ENCODE measurements at places on chromosomes 11 and 22. TPM values are rescaled to one million over a fixed set of nuclear protein-coding genes. Genes with fewer than 3 reads are reported as not detected.
A peak's percentile ranks its signal among the peaks of the same experiment; 100 is the strongest.

DNA sequence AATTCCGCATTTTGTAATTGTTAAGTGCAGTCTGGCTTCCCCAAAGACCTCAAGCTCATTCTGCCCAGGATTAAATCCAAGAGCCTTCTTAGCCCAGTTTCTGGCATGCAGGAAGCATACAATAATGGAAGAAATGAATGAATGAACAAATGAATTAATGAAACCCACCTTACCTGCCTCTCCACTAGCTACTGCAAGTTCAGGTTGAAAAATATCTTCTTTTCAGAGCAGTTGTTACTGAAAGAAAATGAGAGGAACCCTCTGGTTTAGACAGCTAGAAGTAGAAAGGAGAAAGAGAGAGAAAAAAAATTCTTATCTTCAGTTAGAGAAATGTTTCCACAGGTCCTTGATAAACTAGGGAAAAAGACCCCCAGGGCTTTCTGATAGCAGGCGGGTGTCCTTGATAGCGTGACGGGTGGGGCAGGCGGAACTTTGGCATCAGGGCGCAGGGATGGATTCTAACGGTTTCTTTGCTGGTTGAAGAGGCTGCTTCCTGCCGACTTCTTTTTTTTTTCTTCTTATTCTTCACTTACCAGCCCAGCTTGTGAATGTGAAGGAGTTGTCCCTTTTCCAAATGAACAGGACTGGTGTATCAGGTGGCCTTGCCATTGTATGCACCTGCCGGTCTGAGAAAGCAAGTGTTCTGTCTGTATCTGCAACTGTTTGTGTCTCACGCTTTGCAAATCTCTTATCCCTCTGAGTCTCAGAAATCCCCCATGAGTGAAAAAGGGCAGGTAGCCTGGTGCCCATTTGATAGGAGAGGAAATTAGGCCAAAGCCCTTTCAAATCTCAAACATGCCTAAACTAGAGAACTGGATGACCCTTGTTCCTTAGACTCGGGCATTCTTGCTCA, 10.0 kb downstream of the LMO2 start:
- DNase-seq = no peak
- no peak overlapping the region for H3K27ac ChIP-seq
- no peaks in the 10 kb centered on the region for H3K36me3 ChIP-seq
- 0 out of 2 replicates have a peak, but pooled peaks cover 1% of the 10 kb centered on the region for H3K27me3 ChIP-seq
- no peaks in the 10 kb centered on the region for H3K4me1 ChIP-seq
- no peak overlapping the region for H3K4me3 ChIP-seq

- peaks cover 2% of the 10 kb centered on the region for H3K27me3 ChIP-seq
- no peak for DNase-seq
- no peaks in the 10 kb centered on the region for H3K36me3 ChIP-seq
- H3K4me1 ChIP-seq = peaks cover 15% of the 10 kb centered on the region
- H3K27ac ChIP-seq = no peak overlapping the region
Measured at GRCh38 chr11:61021661-61022212, 50.3 kb downstream of the CD6 start.

GRCh38 chr11:78469896-78470295, 52.3 kb upstream of the GAB2 start:
- H3K27ac ChIP-seq = no peak overlapping the region
- H3K36me3 ChIP-seq = peaks cover 26% of the 10 kb centered on the region
- no peak overlapping the region for H3K4me3 ChIP-seq
- H3K27me3 ChIP-seq = no peaks in the 10 kb centered on the region
- DNase-seq = no peak
- peaks cover 24% of the 10 kb centered on the region for H3K4me1 ChIP-seq

GRCh38 chr11:2574553-2575535, 125.0 kb downstream of the KCNQ1OT1 start:
- no peaks in the 10 kb centered on the region for H3K36me3 ChIP-seq
- no peak for DNase-seq
- H3K27me3 ChIP-seq = peaks cover 24% of the 10 kb centered on the region
- no peak overlapping the region for H3K4me3 ChIP-seq
- no peaks in the 10 kb centered on the region for H3K4me1 ChIP-seq

DNA sequence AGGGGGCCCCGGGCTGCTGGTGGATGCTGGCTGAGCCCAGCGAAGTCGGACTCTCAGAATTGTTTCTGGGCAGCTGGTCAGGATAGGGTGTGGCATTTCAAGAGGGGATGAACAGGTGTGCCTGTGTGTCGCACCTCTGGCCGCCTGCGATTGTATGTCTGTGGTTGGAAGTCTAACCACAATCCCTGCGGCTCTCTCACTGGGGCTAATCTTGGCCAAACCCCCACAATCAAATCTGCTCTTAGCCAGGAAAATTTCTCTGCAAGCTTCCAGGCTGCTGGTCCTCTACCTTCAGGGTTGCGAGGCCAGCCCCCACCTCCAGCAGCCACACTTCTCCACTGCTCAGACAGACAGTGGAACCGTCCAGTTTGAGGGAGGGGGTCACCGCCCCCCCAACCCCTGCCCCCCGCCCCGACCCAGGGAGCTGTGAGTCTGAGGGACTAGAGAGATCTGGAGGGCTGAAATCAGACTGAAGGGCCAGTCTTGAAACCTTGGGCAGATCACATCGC, 953 bp downstream of the ATG16L2 start:
- 0 out of 2 replicates have a peak, but pooled peaks cover 2% of the 10 kb centered on the region for H3K36me3 ChIP-seq
- no peak for DNase-seq
- H3K4me1 ChIP-seq = peaks cover 37% of the 10 kb centered on the region
- no peaks in the 10 kb centered on the region for H3K27me3 ChIP-seq

GRCh38 chr22:42752912-42753311, 32.2 kb upstream of the A4GALT start:
- H3K27me3 ChIP-seq = no peaks in the 10 kb centered on the region
- H3K27ac ChIP-seq = no peak overlapping the region
- no peak for DNase-seq

DNA sequence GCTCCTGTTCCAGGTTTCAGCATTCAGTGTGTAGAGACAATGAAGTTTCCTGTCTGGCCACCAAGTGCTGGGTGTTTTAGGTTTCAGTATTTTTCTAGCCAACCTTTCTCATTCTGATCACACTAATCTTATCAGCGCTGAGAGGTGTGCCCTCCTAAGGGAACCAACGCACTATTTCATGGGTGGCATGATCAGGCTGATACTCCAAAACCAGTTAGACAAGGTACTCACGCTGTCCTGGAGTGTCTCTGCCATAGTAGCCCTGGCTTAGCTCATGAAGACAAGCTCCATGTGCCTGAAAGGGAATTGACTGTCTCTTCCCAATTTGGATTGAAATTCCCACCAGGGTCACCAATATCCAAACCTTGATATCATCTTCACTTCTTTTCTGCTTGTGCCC, 8.0 kb upstream of the RAB38 start:
- no peak for DNase-seq
- H3K4me1 ChIP-seq = no peaks in the 10 kb centered on the region
- H3K36me3 ChIP-seq = no peaks in the 10 kb centered on the region
- H3K27ac ChIP-seq = no peak overlapping the region
- H3K27me3 ChIP-seq = no peaks in the 10 kb centered on the region
- no peak overlapping the region for H3K4me3 ChIP-seq

- H3K4me1 ChIP-seq = peaks cover 29% of the 10 kb centered on the region
- H3K27me3 ChIP-seq = no peaks in the 10 kb centered on the region
- no peak overlapping the region for H3K4me3 ChIP-seq
- peaks cover 59% of the 10 kb centered on the region for H3K36me3 ChIP-seq
- DNase-seq = no peak
- no peak overlapping the region for H3K27ac ChIP-seq
Measured at GRCh38 chr11:65125197-65126056, 3.3 kb downstream of the MRPL49 start.

DNA sequence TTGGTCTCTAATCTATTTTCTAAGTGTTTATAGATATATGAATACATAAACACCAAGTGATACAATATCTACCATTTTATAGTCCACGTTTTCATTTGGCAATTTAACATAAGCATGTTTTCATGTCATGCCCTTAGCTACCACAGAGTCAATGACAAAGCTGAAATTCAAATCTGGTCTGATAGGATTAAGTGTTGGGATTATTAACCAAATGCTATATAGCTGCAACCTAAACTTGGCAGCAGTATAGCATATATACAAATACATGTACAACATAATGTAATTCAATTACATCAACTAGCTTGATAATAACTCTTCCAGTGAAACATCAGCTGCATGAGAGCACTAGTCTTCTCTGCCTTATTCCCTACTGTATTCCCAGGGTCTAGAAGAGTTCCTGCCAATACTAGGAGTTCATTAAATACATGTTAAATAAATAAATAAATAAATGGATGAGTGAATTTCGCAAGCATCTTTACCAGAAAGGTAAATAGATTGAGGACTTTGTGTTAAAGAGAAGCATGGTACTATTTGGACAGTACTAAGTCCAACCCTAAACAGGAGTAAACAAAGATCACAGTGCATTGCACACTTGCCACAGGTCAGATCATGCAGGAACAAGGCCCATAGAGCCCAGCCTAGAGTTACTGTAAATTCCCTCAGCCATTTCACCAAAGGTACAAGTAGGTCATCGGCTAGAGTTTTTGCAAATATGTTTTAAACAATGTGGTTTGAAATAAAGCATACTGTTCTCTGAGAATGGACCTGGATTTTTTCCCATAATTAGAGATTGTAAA, 12.8 kb downstream of the SAA4 start:
- DNase-seq = peak; percentile 87
- H3K27me3 ChIP-seq = no peaks in the 10 kb centered on the region
- no peaks in the 10 kb centered on the region for H3K36me3 ChIP-seq
- no peak overlapping the region for H3K4me3 ChIP-seq
- H3K27ac ChIP-seq = peak overlapping the region; percentile 92
- H3K4me1 ChIP-seq = peaks cover 60% of the 10 kb centered on the region

GRCh38 chr11:117143390-117143789, 697 bp upstream of the PAFAH1B2 start:
- H3K4me3 ChIP-seq = peak overlapping the region; percentile 97
- no peaks in the 10 kb centered on the region for H3K27me3 ChIP-seq
- peaks cover 5% of the 10 kb centered on the region for H3K36me3 ChIP-seq
- DNase-seq = no peak
- H3K4me1 ChIP-seq = peaks cover 30% of the 10 kb centered on the region

- no peaks in the 10 kb centered on the region for H3K27me3 ChIP-seq
- H3K4me3 ChIP-seq = no peak overlapping the region
- peaks cover 46% of the 10 kb centered on the region for H3K4me1 ChIP-seq
- no peak overlapping the region for H3K27ac ChIP-seq
- DNase-seq = peak; percentile 45
Measured at GRCh38 chr11:116397602-116398084, 375.1 kb downstream of the BUD13 start.

DNA sequence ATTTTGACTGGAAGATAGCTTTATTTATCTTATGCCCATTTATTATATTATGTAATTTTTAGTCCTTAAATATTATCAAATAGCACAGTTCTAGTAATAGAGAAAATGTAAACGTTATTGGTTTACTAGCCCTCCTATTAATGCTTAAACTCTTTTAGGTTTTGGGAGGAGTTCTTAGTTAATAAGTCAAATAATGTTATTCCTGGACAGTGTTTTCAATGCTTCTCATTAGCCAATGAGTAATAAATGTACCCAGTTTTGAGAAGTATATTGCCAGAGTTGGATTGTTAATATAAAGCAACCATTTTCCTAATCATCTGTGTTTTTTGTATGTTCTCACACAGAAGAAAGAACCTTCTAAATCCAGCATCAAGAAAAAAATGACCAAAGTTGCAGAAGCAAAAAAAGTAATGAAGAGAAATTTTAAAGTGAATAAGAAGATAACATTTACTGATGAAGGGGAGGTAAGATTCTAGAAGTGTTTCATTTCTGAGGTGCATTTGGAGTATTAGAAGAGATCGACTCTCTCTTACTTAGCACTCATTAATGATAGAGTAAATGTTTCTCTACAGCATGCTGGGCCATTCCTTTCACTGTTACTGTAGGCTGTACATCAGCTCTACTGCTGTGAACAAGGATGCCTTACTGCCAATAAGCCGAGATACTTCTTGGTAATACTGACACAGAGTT, 173.4 kb downstream of the DDX10 start:
- no peak for DNase-seq
- no peaks in the 10 kb centered on the region for H3K4me1 ChIP-seq
- H3K27me3 ChIP-seq = no peaks in the 10 kb centered on the region
- peaks cover 6% of the 10 kb centered on the region for H3K36me3 ChIP-seq

- no peaks in the 10 kb centered on the region for H3K27me3 ChIP-seq
- no peak overlapping the region for H3K27ac ChIP-seq
- H3K36me3 ChIP-seq = no peaks in the 10 kb centered on the region
- no peaks in the 10 kb centered on the region for H3K4me1 ChIP-seq
Measured at GRCh38 chr11:24267014-24267413, 229.8 kb upstream of the LUZP2 start.

DNA sequence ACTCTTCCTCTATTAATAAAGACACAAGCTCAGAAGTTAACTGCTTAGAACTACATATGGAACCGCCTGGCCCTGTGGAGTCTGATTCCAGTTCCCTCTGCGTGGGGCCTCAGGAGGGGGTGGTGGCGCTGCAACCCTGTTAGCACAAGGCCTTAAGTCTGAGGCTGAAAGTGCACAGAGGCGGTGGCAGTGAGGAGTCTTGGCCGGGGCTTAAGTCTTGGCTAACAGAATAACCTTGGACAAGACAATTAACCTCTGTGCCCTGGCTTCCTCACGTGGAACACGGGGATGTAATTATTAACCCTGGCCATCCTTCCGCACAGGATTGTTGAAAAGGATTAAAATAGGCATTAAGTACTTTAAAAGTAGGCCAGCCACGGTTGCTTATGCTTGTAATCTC, 191.5 kb downstream of the CEP164 start:
- no peaks in the 10 kb centered on the region for H3K36me3 ChIP-seq
- no peaks in the 10 kb centered on the region for H3K27me3 ChIP-seq
- peak; percentile 42 for DNase-seq
- peaks cover 27% of the 10 kb centered on the region for H3K4me1 ChIP-seq

DNA sequence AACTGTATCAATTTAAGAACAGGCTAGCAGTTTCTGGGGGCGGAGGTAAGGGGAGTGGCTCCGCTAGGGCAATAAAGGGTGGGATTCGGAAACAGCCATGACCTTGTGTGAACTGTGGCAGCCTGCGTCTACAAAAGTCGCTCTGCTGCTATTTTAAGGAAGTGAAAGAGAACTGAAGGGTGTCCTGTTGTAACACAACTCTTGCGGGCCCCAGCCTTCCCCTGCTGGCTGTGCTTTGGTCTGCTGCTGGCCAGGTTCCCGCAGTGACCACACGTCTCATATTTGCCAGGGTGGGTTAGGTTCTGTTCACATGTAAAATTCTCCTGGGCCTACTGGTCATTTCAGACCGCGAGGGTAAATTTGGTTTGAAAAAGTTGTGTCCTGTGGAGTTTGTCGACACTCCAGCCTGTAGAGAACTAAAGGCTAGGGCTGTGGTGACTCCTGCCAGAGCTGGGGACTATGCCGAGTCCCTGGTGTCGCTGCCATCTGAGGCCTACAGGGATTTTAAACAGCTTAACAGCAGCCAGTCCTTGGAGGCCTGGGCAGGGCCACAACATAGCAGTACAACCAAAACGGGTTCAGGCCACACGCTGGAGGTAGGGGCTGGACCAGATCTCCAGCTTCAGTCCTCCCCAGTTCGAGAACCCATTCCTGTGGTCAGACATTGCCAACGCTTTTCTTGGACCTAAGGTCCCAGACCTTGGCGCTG, 1.1 kb upstream of the PPFIBP2 start:
- H3K4me3 ChIP-seq = peak overlapping the region; percentile 93
- H3K27me3 ChIP-seq = no peaks in the 10 kb centered on the region
- H3K4me1 ChIP-seq = peaks cover 52% of the 10 kb centered on the region
- H3K27ac ChIP-seq = peak overlapping the region; percentile 62

- no peaks in the 10 kb centered on the region for H3K36me3 ChIP-seq
- no peaks in the 10 kb centered on the region for H3K4me1 ChIP-seq
- no peak overlapping the region for H3K4me3 ChIP-seq
- H3K27ac ChIP-seq = no peak overlapping the region
- no peaks in the 10 kb centered on the region for H3K27me3 ChIP-seq
- DNase-seq = no peak
Measured at GRCh38 chr11:81165164-81165563, 1568.5 kb downstream of the FAM181B start.

- H3K36me3 ChIP-seq = no peaks in the 10 kb centered on the region
- DNase-seq = no peak
Measured at GRCh38 chr11:69355959-69356702, 62.2 kb downstream of the MYEOV start.

Gene CECR2
- not detected for total RNA-seq

Gene KIRREL3
- total RNA-seq = not detected

Gene RAB30
- 5.0 TPM for total RNA-seq

Gene USP2
- total RNA-seq = 7.2 TPM

Gene TSPAN32
- total RNA-seq = 0.09 TPM

Measured in HepG2 (cell line).